Pons (tissue), 1 donor: ENCODE measurements at places on chromosomes 3 and 15.
A peak's percentile ranks its signal among the peaks of the same experiment; 100 is the strongest.

DNA sequence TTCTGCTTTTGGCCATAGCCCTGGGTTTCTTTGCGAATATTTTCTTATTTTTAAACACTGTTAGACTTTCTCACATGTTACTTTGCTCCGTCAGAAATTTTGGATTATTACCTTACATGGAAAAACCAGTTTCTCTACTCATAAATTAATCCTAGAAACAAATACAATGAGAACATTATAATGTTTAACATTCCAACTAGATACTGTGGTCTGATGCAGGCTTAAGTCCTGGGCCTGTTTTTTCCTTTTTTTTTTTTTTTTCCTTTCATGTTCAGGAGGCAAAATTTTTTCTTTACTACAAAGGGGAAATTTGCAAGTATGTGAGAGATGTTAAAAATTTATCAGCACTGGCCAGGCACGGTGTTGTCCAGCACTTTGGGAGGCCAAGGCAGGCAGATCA lies 28.9 kb downstream of the POPDC2 start:
- DNase-seq, result no peak

- no peak for DNase-seq
These were observed 9.3 kb downstream of the MOBP start for GRCh38 chr3:39476783-39477182.

GRCh38 chr15:79211481-79211880 lies 71.0 kb upstream of the ANKRD34C start:
- DNase-seq, result no peak

- no peak for DNase-seq
These were observed 22.3 kb downstream of the HACD2 start for GRCh38 chr3:123562547-123562946.

DNA sequence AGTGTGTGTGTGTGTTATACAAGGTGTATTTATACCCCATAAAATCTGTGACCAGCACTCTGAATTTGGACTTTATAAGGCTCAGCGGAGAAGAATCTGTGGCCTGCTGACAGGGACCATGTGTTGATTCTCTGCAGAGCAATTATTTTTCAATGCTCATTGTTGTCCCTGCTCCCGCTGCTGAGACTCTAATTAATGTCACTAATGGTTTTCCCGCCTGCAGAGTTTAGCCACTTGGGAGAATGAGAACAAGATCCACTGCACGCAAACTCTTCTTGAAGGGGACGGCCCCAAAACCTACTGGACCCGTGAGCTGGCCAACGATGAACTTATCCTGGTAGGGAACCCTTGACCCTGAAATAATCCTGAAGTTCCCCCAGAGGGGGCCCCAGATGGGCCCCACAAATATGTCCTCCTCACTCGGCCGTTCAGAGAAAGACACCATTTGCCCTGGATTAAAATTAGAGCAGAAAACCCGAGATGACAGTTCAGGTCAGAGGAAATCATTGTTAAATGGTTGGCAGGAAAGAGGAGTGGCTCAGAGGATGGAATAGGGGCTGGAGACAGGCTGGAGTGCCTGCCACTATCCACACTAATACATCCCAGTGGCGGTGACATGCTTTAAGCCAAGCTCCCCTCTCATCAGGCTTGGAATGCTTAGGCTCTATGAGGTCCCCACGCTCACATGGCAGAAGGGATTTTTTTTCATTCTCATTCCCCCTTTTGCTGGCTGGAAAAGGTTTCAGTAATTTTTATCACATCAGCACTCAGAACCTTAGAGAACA lies 3.3 kb downstream of the CRABP1 start:
- no peak for DNase-seq

GRCh38 chr3:74329096-74329495 lies 285.4 kb downstream of the CNTN3 start:
- DNase-seq, result no peak

DNA sequence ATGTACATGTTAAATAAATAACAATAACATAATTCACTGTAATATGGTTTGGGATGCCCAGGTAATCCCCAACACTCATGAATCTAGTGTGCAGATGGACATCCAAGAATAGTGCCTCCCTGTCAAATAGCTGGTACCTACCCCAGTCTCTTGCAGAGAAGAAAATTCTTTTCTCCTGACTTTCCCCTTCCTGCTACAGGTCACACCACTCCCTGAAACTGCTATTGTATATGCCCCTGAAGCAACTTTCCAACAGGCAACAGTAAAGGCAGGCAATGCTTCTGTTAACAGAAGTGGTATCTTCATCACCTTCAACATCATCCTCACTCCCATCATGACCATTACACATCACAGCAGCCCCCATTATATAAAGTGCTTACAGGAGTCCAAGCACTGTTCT lies 431.6 kb downstream of the MAGI1 start:
- no peak for DNase-seq

GRCh38 chr3:42739401-42740158 lies 33.5 kb downstream of the CCDC13 start:
- peak; percentile 82 for DNase-seq

DNA sequence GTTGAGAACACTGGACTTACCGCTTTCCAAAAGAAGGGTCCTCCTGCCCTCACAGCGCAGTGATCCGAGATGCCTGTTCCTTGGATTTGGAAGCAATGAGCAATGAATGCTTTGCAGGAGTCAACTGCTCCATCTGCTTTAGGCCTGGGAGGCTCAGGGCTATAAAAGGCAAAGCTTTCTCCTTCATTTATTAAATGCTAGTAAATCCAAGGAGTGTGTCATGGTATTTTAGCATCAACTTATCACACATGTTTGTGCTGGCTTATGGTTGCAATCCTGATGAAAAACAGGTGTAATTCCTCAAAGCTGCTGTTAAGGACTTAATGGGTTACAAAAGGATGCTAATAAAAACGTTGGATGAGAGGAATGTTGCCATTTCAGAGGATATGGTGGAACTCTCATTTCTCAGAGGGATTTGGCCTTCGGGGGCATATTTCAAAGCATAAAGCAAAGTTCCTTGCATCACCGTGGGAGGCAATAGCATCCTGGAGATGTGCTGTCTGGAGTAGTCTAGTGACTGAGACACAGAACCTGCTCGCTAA lies 158.5 kb upstream of the TPM1 start:
- DNase-seq, result peak; percentile 2

GRCh38 chr3:26104851-26105251 lies 315.0 kb downstream of the OXSM start:
- DNase-seq, result no peak

- no peak for DNase-seq
These were observed 43.8 kb downstream of the IFT122 start for GRCh38 chr3:129483870-129484269.

- DNase-seq, result no peak
These were observed 218.2 kb downstream of the VGLL3 start for GRCh38 chr3:86772699-86773098.

- DNase-seq, result no peak
These were observed 2.1 kb downstream of the TRANK1 start for GRCh38 chr3:36942638-36943248.

- no peak for DNase-seq
These were observed 54.4 kb upstream of the P2RY1 start for GRCh38 chr3:152780553-152780952.

DNA sequence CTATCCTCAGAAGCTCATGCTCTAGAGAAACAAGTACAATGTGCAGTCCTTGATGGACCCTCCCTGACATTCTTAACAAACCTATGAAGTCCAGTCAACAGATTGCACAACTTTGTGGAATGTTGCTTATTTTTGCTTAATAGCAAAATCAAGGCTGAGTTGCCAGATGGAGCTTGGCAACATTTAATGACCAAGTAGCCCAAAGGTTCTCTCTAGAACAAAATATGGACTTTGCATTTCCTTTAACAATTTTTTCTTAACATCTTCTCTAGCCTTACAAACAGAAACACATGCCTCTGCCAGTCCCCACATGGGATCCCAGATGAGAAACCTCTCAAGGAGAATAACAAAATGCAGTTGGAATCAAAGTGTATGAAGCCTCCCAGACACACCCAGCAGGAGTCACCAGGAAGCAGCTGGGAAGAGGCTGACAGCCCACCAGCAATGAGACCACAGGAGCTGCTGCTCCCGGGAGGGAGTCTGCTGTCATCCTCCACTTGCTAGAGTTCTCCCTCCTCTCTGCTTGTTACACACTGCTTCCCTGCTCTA lies 422.5 kb upstream of the CDIN1 start:
- DNase-seq, result no peak

DNA sequence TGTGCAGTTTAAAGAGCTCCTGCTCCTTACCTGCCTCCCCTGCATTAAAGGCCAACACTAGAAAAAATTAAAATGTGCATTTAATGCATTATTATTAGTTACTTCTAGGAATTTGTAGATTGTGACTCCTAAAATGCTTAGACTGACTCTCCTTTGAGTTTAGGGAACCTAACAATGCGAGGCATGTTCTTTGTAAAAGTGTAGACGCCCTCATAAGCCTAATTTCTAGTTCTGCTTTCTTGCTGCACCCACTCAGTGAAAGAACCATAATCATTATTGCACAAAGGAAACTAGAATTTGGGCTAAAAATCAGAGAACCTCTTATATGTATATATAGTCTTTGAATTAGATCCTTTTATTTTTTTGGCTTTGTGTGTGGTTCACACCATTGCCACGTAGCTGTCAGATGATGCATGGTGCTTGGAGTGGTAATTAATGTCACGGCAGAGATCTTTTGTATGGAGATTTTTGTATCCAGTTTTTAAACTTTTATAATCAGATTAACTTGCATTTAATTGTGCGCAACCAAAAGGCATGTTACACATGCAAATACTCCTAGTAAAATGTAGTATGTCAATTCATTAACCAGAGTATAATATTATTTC lies 710 bp downstream of the ABHD10 start:
- peak; percentile 71 for DNase-seq

DNA sequence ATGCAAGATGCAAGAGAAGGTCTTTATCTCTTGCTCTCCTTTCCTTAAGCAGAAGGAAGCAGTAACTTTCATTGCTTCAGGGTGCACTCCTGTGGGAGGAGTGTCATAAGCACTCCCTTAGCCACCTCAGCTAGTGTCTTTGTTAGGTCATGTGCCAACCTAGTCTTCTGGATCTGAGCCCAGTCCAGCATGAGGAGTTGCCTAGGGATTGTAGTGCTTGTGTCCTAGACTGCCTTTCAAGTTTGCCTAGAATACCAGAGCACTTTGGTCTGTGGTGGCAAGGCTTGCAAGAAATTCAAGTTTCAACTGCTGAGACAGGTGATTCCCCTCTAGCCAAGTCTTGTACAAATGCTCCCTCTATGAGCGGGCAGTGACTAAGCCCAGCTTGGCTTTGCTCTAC lies 633.6 kb downstream of the ZNF385D start:
- DNase-seq, result no peak
